ENCODE measurements at places on chromosomes 1 and 21.

GRCh38 chr1:240407407-240407806 is 204.5 kb downstream of the GREM2 start:
- no peak for DNase-seq

- no peak for DNase-seq
Measured at GRCh38 chr21:42403611-42404231, at the start of gene UBASH3A. Gene UBASH3A, plus strand, starts transcription at chr21:42403902. Its CDS starts 44 bp downstream, at chr21:42403946.

DNA sequence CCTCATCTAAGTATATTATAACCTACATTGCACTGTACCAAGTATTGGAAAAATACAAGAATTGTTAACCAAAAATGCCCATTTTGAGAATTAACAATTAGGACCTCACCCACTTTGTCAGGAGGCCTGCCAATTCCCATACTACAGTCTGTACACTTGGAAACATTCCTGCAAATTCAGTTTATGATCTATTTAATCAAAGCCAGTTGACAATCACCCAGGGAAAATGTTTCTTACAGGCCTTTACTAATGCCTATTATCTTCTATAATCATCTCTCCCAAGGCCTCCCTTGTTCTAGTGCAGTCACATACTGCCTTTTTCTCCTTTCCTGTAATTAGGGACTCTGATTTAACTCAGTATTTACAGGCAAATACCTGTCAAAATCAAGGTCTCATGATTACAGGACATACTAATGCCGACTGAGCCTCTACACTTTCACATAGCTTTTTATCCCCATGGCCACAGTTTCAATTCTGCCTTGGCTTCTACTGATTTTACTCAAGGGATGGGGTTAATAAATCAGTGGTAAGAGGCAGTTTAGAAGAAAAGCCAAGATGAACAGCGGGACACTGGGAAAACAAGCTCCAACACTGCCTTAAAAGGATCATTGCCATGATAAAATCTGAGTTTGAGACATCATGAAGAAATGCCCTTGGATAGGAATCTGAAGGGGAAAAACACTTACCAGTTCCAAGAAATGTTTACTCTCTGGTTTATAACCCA is 338.7 kb downstream of the VAV3 start:
- DNase-seq: no peak

- no peak for DNase-seq
Measured at GRCh38 chr1:54766726-54767125, 2.4 kb upstream of the PARS2 start.

DNA sequence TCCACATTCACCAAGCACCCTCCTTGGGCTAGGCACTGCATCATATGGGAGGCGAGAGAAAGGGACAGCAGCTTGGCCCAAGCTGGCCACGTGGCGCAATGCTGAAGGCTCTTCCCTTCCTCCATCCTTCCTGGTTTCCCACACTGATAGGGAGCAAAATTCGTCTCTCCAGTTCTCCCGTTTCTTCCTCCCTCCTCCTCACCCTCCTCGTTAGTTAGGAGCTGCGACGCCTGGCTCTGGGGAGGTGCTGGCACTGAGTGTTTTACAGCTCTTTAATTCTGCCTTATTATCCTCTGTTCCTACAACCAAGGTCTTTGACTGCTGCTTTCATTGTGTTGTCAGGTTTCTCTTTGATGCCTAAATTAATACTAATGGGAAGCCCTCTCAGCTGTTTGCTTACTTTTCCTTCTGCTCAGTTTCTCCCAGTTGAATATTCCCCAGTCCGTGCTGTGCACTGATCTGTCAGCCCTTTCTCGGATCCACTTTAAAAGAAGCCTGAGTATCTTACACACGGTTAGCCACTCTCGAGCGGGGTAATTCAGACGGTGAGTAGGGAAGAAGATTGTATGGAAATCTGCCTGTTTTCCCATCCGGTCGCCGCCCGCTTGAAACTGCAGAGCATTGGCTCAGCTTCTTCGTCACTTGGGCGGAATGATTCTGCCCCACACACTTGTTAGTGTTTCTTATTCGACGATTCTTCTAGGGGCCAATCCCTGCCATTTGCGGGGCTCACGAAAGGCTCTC is 56.2 kb upstream of the SMYD2 start:
- no peak for DNase-seq

DNA sequence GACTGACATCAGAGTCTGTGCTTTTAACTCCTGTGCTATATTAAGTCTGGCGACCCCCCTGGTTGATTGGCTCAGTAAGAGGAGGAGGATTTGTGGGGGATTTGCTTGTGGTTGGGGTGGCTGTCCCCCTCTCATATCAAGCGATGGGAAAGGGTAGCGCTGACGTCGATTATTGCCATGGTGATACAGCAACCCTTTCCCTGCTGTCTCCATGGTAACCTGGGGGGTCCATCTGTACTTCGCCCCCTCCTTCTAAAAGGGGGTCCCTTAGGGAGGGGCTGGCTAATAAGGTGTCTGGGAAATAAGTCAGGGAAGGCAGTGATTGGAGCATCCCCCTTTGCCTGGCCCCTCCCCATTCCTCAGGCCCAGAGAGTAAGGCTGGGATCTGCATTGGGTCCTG is 4.7 kb downstream of the FAM229A start:
- DNase-seq: no peak

All from SK-N-MC (cell line).